Ovary (tissue), 10 donors: ENCODE measurements at places on chromosomes 12 and 14. TPM values are rescaled to one million over a fixed set of nuclear protein-coding genes. Genes with fewer than 3 reads are reported as not detected.

DNA sequence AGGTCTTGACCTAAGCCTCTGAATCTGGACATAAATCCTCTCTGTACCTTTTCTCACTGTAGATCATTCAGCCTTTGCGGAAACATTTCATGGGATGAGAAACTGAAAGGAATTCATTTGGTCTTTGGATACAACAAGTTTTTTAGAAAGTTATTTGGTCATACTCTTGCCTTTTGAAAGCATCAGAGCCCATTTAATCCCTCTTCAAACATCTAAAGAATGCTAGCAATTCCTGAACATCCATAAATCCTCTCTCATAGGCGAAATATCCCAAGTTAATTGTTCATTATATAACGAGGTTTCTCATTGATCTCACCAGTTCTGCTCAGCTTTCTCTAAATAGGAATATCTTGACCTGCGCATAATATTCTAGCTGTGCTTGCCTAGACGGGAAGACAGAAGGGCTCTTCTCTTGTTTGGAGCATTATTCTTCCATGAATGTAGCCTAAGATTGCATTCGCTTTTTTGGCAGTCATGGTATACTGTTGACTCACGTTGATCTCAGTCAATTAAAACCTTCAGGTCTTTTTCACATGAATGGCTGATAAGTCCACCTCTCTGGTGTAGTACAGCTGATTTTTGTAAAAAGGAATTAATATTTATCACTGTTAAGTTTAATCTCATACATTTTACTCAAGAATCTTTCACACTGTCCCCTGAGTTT is 24.1 kb downstream of the NTN4 start:
- no peak for DNase-seq

- no peak for DNase-seq
Observed at GRCh38 chr14:102693006-102693755, 84.1 kb upstream of the TRAF3 start.

- DNase-seq: no peak
Observed at GRCh38 chr12:81541121-81541520, 218.0 kb downstream of the PPFIA2 start.

GRCh38 chr12:93363841-93364297 is 13.9 kb upstream of the NUDT4 start:
- DNase-seq: no peak

DNA sequence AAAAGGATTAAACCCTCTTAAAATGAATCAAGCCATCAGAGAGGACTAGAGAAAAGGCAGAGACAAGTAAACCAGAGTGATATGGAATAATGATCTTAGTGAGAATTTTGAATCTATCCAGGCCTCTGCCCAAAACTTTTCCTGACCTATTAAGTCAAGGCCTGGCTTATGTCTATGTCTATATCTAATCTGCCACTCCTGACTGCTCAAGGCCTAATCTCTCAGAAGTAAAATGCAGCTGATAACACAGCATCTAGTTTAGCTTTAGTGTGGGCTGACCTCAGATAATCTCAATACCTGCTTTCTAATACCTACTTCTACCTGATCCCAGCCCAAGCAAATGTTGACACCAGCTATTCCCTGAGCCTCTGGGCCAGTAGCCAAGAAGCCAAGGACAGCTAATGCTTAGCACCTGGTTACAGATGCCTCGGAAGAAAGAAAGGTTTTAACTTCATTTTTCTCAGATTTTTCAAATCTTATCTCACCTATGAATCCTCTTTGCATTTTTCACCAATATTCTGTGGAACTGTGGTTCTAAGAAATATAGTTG is 1472.5 kb upstream of the SEL1L start:
- DNase-seq: no peak

- no peak for DNase-seq
Observed at GRCh38 chr12:116887897-116888296, 6.7 kb upstream of the HRK start.

DNA sequence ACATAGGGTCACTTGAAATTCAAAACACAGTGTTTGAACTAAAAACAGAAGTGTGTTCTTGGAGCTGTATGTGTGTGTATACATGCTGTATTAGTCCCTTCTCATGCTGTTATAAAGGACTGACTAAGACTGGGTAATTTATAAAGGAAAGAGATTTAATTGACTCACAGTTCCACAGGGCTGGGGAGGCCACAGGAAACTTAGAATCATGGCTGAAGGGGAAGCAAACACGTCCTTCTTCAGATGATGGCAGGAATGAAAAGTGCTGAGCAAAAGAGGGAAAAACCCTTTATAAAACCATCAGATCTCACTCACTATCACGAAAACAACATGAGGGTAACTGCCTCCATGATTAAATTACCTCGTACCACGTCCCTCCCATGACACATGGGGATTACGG is 224.1 kb downstream of the BCAT1 start:
- DNase-seq: no peak

GRCh38 chr12:57011438-57012424 is 4.6 kb downstream of the TAC3 start:
- DNase-seq: no peak

DNA sequence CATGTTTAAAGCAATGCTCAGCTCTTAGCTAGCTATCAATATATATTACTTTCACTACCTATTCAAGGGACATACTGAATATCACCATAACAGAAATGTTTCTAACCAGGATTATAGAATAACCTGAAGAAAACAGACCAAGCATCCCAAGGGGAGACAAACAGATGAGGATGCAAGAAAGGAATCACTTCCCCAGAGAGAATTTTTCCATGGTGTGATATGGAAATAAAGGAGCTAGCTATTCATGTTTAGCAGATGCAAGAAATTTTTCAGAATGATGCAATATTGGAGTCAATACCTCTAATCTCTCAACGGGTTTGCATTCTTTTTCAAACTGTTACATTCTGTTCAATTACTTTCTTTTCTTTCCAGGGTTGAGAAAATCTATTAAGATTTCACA is 538.9 kb upstream of the FLRT2 start:
- DNase-seq: no peak

DNA sequence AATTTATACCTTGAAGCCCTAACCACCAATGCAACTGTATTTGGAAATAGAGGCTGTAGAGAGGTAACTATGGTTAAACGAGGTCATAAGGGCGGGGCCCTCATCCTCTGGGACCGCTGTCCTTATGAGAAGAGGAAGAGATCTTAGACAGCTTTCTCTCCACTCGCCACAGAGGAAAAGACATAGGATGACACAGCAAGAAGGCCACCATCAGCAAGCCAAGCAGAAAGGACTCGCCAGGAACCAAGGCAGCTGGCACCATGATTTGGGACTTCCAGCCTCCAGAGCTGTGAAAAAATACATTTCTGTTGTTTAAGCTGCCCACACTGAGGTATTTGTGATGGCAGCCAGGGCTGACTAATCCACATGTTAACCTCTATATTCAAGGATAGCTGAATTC is 30.4 kb upstream of the BCAT1 start:
- DNase-seq: no peak

The RTL1 gene
- polyA plus RNA-seq: 0.06 TPM

The TC2N gene
- polyA plus RNA-seq: 5.4 TPM

The AHNAK2 gene
- 0.94 TPM for polyA plus RNA-seq

The ENDOU gene
- polyA plus RNA-seq: 1.4 TPM

The RIPK3 gene
- 2.8 TPM for polyA plus RNA-seq

The MMP19 gene
- polyA plus RNA-seq: 23.3 TPM

The RNASE7 gene
- polyA plus RNA-seq: not detected

The SERPINA10 gene
- polyA plus RNA-seq: not detected

The INSM2 gene
- polyA plus RNA-seq: not detected

The TIMM9 gene
- polyA plus RNA-seq: 92.6 TPM
